Ascending aorta (tissue), 2 donors: ENCODE measurements at places on chromosomes 6 and 20.

- no peak for DNase-seq
These were observed 108.8 kb downstream of the SMLR1 start for GRCh38 chr6:130935978-130936377.

DNA sequence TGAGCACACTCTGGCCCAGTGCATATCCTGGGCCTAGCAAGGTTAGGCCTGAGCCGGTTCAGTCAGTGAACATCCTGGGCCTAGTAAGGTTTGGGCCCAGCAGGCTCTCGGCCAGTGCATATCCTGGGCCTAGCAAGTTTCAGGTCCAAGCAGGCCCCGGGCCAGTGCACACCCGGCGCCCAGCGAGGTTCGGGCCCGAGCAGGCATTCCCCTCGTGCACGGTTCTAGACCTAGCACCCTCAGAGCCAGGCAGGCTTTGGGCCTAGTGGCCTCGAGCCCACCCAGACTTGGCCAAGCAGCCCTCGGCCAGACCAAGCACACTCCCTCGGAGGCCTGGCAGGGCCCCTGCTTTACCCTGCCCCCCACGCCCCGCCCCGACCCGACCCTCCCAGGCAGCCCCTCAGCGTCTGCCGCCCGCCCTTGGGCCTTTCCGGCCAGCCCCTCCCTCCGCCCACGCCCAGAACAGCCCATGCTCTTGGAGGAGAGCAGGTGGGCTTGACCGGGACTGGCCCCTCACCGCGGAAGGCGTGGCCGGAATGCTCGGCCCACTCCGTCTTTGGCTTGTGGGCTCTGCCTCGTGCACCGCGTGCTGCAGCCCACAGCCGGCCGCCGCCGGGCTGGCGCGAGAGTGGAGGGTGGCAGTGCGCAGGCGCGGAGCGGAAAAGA lies at the start of gene CTCFL:
Gene CTCFL (minus strand): TSS at position 630 of the 666 bp plus-strand sequence. CDS start 935 bp downstream, outside the sequence.
- DNase-seq: no peak

DNA sequence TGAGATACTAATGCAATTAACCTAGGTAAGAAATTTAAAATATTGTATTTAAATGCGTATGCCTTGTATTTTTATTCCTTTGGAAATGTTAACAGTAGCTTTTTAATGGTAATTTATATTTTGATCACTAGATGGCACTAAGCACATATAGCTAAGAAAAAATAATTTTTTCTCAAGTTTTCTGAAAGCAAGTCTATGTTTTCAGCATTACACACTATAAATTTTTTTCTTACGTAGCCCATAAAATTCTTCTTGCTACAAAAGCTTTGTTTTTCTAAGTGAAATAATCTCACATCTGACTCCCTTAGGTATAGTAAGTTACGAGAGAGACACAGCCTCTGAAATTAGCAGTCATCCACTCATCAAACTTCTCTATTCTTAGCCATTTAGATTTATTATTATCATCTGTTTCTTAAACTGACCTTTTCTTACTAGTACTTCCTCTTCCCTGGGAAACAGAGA lies 35.7 kb downstream of the TSPYL4 start:
- no peak for DNase-seq

- DNase-seq: no peak
These were observed 107.4 kb downstream of the TRIM27 start for GRCh38 chr6:28816339-28816908.

DNA sequence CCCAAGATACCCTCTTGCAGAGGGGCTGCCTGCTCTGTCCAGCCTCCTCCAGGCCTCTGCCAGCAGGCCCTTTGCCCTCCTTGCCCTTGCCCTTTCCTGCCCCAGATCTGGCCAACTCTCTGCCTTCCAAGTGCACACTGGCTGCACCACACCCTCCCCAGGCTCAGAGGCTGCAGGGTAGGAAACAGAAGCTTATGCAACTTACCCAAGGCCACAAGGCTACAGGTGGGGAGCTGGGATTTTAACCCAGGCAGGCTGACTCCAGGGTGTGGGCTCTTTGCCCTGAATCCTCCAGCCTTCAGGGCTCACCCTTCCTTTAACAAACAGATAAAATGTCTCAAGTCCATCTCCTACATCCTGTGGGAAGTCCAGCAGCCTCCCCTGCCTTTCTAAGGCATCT lies 14.5 kb upstream of the TRAF3IP2 start:
- no peak for DNase-seq

DNA sequence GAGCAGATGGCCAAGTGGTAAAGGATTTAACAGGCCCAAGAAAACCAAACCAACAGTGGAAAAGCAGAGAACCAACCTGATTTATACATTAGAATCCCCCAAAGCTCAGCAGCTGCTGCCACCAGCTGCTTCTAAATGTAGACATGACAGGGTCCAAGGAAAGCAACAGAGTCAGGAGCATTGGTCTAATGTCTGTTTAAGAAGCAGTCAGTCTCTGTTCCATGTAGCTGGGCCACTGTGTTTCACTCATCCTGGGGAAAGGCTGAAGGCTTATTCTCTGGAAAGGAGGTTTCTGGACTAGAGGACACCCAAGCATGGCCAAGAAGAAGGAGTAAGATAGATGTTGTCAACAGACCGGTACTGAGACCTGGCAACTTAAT lies 75.4 kb downstream of the TMEM244 start:
- DNase-seq: no peak

DNA sequence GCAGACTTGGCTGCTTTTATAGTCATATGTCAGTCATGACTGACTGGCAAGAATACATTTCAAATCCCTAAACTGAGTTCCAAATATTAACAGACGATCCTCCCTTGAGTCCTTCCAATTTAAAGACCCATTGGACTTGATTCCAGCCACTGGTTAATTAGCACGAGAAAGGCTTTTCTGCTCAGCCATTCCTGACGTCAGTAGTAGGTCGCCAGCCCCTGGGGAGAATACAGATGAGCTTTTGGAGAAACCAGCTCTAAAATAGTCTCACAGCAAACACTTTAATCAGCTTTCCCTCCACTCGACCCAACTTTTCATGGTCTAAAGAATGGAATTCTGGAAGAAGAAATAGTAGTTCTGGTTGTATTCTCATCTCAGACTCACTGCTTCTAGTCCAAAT lies 91.6 kb downstream of the SLC22A3 start:
- no peak for DNase-seq

- no peak for DNase-seq
These were observed 364.8 kb downstream of the THBS2 start for GRCh38 chr6:168888786-168889345.

- DNase-seq: no peak
These were observed 1193.4 kb upstream of the EYS start for GRCh38 chr6:66900133-66901083.

GRCh38 chr6:13360671-13361540 lies 32.6 kb upstream of the TBC1D7 start:
- no peak for DNase-seq

- DNase-seq: no peak
These were observed 92.7 kb downstream of the IRF4 start for GRCh38 chr6:484086-484745.

DNA sequence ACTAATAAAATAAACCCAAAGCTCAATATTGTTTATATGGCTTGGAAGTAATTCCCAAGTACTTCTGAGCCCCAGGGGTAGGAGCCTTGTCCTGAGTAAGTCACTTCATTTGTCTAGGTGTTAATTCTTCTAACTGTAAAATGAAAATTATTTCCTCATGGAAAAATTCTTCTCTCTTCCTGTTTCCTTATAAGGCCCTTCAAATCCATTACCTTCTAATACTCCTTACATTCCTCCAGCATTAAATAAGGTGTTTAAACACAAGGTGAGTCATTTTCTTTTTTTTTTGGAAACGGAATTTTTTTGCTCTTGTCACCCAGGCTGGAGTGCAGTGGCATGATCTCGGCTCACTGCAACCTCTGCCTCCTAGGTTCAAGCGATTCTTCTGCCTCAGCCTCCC lies 41.9 kb downstream of the PRR18 start:
- no peak for DNase-seq

- DNase-seq: no peak
These were observed 74.8 kb upstream of the SNRPB2 start for GRCh38 chr20:16654858-16655535.

- no peak for DNase-seq
These were observed 191.2 kb upstream of the SOX4 start for GRCh38 chr6:21402368-21402767.

GRCh38 chr6:79184641-79185040 lies 49.8 kb downstream of the HMGN3 start:
- no peak for DNase-seq

- no peak for DNase-seq
These were observed 266.0 kb upstream of the ID4 start for GRCh38 chr6:19571176-19571575.

GRCh38 chr6:28458568-28458967 lies 15.3 kb upstream of the ZSCAN23 start:
- no peak for DNase-seq

- no peak for DNase-seq
These were observed 13.8 kb downstream of the BMP7 start for GRCh38 chr20:57252559-57253162.

DNA sequence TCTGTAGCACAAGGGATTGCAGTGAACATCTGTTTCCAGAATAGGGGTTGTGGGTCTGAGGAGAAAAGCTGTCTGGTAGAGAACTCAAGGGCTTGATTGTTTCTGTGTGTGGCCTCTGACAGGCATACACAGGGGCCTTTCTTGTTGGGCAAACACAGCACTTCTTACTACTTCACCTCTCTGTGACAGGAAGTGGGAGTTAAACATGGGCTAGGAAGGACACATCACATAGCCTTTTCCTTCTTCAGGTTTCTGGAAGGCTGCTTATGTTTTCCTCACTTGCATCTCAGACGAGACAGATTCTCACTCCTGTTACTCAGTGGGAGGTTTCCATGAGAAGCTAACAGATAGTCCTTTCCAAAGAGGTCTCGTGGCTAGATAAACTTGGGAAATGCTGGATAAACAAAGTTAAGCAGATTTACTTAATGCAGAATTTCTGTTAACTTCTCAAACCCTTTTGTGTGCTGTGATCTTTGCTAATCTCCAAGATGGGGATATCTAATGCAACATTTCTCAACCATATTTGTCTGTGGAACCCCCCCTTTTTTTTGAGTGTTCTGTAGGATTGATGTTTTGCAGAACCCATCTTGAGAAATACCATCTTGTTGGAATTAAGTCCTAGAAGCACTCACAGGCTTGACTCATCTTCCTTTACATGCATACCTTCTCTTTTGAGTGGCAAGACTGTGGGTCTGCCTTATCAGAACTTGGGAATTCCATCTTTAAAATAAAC lies 41.9 kb upstream of the RNF8 start:
- DNase-seq: no peak

GRCh38 chr20:48791014-48791413 lies 36.8 kb downstream of the PREX1 start:
- no peak for DNase-seq

- no peak for DNase-seq
These were observed 607.4 kb downstream of the HACE1 start for GRCh38 chr6:104252276-104252675.

DNA sequence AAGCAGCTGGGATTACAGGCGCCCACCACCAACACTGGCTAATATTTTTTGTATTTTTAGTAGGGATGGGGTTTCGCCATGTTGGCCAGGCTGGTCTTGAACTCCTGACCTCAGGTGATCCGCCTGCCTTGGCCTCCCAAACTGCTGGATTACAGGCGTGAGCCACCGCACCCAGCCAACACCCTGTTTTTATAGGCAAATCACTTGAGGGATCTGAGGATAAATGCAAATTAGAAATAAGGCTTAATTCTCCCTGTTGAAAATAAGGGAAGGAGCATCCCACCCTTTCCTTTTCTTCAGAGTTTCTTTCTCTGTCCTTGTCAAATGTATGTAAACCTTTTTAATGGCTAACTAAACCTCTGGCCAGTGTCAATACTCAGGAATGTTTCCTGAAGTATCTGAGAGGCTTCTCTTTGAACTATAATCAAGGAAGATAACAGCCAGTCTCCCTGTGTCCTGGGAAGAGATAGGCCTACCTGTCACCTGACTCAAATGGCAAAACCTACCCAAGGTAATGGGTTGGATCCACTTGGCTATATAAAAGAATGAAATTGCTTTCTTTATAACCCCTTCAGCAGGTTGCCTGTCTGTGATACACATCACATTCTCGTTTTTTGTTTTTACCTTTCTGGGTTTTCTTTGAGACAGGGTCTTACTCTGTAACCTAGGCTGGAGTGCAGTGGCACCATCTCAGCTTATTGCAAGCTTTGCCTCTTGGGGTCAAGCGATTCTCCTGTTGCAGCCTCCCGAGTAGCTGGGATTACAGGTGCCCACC lies 64.5 kb upstream of the TNFAIP3 start:
- no peak for DNase-seq
